NCI-H1436 (cell line): ENCODE measurements at places on chromosomes 12 and 14.

GRCh38 chr14:59507063-59507751, 22.9 kb downstream of the JKAMP start:
- DNase-seq, result peak; percentile 67

DNA sequence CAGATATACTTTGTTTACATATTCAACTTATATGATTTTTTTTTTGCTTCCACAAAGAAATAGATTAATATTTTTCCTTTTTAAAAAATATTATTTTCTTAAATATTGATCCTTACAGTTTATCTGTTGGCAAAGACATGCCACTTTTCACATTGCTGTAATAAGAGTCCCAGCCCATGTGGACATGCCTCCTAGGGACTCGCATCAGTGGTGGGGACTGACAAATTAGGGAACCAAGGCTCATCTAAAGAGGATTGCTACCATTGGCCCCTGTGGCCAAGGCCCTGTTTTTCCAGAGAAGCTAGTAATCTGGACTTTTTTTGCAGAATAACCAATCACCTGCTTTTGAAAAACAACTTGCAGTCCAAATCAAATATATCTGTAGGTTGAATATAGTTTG, 27.8 kb upstream of the BMAL2 start:
- no peak for DNase-seq

DNA sequence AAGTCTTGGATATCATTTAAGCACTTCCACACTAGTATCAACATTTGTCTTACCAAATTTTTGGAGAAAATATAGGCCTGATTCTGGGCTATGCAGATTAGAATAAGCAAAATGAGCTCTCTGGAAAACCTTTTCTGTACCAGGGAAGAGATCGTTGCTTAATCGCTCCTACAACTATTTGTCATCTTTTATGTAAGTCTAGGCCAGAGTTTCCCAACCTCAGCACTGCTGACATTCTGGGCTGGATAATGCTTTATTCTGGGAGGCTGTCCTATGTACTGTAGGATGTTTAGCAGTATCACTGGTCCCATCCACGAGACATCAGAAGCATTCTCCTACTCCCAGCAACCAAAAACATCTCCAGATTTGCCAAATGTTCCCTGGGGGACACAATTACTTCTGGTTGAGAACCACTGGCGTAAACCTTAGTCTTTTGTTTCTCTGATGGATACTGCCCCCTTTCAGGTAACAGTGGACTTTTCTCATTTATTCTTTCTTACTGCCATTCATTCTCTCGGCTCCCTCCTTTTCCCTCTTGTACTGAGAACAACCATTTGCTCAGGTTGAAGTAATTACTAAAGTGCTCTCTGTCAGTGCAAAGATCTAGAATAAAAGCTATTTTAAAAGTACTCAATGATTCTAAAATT, 316.9 kb upstream of the E2F7 start:
- no peak for DNase-seq

- no peak for DNase-seq
These were observed 31.9 kb downstream of the KTN1 start for GRCh38 chr14:55611859-55612258.

- DNase-seq, result no peak
These were observed 37.6 kb upstream of the ARHGAP5 start for GRCh38 chr14:32039401-32040030.

GRCh38 chr14:54480830-54481562, 7.8 kb downstream of the GMFB start:
- no peak for DNase-seq

- DNase-seq, result no peak
These were observed 25.3 kb downstream of the GPRC5D start for GRCh38 chr12:12926571-12927071.

- DNase-seq, result no peak
These were observed 97.2 kb upstream of the BBS10 start for GRCh38 chr12:76445462-76445861.

DNA sequence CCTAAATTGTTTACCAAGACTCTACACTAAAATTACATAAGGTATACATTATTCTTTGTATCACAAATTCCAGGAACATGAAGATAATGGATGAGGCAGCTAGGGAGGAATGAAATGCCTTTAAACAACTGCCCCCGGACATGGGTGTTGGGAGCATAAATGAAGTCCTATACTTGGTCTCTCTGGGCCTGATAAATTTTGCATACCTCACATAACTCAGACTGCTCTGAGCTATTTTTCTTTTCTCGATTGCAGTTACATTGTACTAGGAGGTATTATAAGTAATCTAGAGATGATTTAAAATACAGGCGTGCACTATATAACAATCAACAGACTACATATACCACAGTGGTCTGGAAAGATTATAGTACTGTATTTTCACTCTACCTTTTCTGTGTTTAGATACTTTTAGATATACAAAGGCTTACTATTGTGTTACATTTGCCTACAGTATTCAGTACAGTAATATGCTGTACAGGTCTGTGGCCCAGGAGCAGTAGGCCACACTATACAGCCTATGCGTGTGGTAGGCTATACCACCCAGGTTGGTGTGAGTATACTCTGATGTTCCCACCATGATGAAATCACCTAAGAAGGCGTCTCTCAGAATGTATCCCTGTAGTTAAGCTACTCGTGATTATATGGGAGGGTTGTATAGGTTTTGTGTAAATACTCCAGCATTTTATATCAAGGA, 14.3 kb downstream of the FNTB start:
- no peak for DNase-seq

- no peak for DNase-seq
These were observed 121.3 kb downstream of the KCNMB4 start for GRCh38 chr12:70487440-70487839.

DNA sequence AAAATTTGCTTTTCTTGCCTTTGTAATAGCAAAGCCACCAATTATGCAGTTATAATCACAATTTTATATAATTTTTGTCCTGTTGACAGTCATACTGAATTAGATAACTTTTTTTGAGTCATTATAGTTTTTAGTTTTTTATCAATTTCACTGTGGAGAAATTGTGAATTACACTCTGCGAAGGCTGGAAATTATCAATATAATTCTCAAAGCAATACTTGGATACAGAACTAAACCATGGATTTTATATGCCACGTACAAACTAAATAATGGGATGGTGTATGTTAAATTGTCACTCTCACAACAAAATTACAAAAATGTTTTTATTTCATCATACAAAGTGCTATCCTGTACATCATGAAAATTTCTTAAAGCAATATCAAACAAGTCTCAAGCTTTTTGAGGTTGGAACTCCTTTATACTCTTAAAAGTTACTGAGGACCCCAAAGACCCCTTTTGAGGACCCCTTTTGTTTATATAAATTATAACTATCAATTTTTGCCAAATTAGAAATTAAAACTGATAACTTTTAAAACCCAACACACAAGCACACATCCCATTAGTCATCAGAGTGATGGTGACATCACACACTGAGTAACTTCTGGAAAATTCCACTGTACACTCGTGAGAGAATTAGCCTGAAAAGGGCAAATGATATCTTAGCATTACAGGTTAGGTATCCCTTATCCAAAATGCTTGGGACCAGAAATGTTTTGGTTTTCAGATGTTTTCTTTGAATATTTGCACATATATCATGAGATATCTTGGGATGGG, 19.8 kb upstream of the AQP2 start:
- DNase-seq, result no peak

DNA sequence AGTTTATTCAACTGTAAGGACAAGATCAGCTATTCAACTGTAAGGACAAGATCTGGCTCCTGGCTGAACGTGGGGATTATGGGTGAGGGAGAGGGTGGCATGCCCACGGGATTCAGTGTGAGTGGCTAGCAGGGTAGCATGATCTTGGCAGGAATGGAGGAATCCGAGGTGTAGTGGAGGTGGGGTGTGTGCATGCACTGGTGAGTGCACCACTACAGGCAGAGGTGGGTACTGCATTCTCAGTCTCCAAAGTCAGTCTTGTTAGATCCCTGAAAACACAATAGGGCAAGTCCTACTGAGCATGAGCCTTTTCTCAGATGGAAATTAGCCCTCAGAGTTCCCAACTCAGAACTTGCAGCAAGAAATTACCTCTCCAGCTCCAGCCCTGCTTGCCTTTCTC, 32.2 kb upstream of the DCD start:
- DNase-seq, result no peak

- DNase-seq, result no peak
These were observed 16.0 kb downstream of the LRTM2 start for GRCh38 chr12:1836241-1836803.

DNA sequence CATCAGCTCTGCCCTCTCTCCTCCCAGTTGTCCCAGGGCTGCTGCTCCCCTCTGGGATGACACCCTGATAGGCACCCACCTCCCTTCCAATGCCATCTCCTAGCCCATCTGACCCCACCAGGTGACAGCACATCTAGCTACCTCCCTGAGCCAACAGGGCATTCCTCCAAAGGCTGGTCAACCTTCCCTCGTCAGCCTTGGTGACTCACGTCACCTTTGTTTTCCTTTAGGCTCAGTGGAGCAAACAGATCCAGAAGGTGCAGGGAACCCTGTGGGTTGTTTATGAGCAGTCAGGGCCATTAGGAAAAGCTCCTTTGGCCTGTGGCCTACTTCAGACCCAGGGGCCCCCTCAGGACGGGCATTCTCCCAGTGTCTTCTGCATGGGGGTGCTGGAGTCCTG, 32.4 kb downstream of the PIGH start:
- no peak for DNase-seq

GRCh38 chr14:92686900-92687427, 61.5 kb downstream of the LGMN start:
- peak; percentile 72 for DNase-seq
